ENCODE measurements at places on chromosomes 6 and 20.

GRCh38 chr20:37969949-37970855 is 63.1 kb downstream of the TTI1 start:
- DNase-seq = peak; percentile 1

DNA sequence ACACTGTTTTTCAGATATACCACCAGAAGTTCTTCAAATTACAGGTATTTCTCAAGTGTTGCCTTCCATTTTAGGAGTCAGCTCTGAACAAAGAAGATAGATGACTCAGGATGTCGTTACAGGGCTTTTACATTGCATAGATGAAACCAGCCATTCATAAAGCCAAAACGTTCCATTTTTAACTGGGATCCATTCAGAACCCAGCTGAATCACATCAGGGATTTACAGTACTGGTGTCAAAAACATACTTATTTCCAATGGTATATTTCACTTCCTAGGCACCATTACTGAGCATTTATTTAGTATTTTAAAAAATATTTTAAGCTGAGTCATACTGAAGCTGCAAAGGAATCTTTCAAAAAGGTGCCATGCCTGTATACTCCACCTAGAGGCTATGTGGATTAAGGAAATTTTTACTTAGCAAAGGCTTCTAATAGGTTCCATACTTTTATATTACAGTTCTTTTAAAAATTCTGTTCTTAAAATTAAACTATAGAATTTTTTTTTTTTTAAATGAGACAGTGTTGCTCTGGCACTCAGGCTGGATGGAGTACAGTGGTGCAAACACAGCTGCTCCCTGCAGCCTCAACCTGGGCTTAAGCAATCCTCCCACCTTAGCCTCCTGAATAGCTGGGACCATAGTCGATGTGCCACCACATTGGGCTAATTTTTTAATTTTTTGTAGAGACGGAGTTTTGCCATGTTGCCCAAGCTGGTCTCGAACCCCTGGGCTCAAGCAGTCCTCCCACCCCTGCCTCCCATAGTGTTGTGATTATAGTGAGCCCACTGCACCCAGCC is 2.6 kb downstream of the ASF1A start:
- no peak for DNase-seq

- no peak for DNase-seq
These were observed 45.5 kb upstream of the THEMIS start for GRCh38 chr6:127946388-127946787.

DNA sequence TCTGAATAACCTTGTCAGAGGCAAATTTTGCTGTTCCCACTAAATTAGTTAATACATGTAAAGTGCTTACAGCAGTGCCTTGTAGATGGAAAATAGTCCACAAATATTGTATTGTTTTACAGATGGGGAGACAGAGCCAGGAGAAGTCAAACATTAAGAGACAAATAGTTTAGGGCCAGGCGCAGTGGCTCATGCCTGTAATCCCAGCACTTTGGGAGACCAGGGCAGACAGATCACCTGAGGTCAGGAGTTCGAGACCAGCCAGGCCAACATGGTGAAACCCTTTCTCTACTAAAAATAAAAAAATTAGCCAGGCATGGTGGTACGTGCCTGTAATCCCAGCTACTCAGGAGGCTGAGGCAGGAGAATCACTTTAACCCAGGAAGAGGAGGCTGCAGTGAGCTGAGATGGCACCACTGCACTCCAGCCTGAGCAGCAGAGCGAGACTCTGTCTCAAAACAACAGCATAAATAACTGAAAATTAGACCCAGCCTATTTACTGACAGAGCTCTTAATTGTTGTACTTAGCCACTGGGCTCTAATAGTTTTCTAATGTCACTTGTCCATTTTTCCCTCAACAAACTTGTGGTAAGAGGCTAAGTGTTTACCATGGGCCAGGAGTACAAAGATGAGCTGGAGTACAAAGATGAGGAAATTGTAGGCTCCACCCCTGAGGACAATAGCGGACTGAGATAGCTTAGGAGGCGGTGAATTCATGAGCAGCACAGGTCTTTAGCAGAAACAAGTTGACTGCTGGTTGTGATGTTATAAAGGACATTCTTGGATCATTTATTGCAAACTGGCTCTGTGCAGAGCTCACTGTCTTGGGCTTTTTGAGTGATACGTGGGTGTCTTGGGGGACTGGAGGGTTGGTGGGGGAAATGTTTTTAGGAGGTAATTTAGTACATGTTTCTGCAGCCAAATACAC is 6.4 kb downstream of the ZSWIM3 start:
- DNase-seq = no peak

DNA sequence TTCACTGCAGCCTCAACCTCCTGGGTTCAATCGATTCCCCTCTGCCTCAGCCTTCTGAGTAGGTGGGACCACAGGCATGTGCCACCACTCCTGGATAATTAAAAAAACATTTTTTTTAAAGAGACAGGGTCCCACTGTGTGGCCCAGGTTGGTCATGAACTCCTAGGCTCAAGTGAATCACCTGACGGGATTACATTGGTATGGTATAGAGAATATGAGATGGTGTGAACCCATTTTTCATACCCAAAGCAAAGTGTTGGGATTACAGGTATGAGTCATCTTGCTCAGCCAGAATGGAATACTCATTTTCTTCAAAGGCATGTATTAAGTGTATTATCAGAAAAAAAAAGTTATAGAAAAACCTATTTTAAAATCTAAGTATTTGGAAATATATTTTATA is 114.2 kb downstream of the AHI1 start:
- no peak for DNase-seq

DNA sequence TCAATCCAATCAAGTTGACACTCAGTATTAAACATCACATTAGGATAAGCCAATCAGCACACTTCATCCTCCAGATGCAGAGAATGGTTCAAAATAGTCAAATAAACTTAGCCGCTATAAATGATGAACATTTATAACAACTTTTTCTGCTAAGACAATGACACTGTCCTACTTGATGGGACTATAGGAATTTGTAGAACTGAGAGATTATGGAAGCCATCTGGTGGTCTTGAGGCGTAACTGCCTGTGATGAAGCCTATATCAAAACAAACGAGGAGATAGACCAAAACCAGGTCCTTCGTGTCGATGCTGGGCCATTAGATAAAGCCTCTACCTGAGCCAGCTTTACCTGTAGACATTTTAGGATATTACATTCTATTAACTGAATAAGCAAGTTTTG is 631.1 kb downstream of the COL12A1 start:
- DNase-seq = no peak
